ENCODE measurements at places on chromosomes 7 and 10.

- no peak for DNase-seq
Measured at GRCh38 chr7:65804887-65805286, 68.0 kb upstream of the VKORC1L1 start.

DNA sequence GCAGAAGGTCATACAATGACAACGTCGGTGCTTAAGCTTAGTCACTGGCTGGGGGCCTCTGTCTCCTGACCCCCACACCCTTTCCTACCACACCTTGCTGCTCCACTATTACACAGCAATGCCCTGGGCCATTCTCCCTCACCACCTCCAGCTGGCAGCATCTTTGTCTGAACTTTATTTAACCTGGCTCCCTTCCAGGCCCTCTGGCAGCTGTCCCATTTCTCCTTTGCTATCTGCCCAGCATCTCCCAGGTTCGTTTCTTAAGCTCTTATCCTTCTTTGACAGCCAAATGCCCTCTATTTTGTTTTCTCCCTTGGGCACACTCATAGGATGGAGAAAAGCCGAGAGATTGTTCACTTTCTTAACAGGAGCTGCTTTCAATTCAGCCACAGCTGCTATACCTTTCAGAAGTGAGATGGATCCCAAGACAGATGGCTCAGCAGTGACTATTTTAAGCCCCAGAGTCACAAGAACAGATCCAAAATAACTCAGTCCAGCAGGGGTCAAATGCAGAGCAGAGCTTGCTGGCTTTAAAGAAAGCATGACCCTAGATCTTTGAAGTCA lies 1277.1 kb upstream of the AUTS2 start:
- DNase-seq: no peak

DNA sequence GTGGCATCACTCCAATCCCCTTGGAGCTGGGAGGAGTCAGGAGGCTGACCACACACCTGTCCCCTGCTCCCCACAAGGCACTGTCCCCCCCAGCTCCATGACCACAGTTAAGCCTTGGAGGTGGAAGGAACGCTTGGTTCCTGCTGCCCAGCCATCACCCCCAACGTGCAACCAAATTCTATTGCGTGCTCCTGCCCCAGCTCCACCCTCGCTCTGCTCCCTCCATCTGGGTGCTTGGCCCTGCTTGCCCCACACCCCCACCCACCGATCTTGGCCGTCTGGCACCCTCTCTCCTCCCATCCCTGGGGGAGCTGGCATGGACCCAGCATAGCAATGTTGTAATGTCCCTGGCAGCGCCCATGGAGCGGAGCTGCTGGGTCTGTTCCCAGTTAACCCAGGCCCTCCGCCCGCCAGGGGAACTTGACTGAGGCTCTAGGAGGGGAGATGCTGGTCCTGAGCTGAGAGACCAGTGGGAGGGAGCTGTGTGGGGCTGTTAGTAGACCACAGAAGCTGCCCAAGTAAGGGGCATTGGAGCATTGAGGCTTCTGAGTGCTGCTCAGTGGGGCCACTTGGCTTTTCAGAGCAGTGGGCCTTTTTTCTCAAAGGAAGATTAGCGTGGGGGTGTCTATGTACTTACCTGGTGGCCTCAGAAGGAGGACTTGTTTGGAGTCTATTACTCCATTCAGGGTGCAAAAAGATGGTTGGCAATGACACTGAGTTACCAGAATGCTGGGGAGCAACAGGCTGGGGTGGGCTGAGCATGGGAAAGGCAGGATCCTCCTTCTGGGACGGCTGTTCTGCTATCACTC lies 1.1 kb downstream of the EPHB6 start:
- DNase-seq: no peak

DNA sequence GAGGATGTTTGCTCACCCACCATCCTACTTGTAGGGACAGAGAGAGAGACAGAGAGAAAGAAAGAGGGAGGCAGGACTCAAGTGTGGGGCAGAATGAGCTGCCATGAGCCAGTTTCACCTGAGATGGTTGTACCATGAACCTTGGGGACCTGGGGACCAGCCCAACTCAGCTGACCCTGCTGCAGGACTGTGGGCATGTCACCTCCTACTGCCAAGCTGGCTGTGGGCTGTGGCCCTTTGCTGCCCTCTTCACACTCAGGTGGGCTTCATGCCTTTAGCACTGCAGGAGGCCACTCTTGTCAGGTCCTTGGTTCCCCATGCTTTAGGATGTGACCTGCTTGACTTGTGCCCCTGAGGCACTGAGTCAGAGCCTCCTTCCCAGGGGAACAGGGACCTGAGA lies 108.2 kb upstream of the PCBD1 start:
- no peak for DNase-seq

GRCh38 chr7:123351516-123352505 lies 152.0 kb upstream of the SLC13A1 start:
- no peak for DNase-seq

DNA sequence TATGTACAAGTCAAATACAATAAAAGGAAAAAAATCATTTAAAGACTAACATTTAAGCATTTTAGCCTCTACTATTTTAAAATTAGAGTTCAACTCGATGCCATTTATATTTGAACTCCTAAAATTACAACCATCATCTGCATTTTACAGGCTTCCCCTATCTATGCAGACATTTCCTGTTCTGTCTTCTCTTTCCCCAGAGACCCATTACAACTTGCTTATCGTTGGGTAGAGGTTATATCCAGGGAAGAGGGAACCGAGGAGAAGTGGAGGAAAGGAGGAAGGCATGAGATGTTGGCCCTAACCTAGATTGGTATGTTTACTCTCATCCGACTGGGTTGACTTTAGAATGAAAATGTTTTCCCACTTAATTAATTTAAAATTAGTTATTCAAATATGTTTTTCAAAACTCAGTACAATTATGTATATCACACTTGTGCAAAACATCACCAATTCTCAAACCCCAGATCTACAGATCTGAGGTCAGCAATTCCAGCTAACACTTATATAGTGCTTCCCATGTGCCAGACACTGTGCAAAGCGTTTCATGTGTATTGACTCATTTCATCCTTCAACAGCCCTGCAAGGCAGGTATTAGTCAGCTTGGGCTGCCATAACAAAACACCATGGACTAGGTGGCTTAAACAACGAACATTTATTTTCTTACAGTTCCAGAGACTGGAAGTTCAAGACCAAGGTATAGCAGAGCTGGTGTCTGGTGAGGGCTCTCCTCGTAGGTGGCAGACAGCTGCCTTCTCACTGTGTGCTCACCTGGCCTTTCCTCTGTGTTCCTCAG lies 27.3 kb upstream of the HERPUD2 start:
- DNase-seq: no peak

DNA sequence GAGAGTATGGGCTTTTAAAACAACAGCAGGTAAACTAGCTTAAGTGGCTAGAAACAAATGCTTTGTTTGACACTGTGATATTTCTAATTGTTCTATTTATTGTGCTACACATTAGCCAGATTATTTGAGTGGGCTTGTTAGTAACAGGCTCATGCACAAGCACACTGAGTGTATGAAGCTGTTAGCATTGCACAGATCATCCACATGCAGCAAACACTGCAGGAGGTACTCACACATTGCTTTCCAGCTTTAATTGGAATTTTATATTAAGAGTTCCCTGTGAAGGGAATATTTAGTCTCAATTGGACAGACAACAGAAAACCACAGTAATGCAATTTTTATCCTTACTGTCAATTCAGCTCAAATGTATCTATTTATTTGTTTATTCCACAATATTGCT lies 92.9 kb upstream of the ZNF804B start:
- DNase-seq: no peak

GRCh38 chr10:123275136-123275564 lies 120.9 kb downstream of the BUB3 start:
- DNase-seq: no peak

GRCh38 chr10:31897506-31897905 lies 31.1 kb downstream of the ARHGAP12 start:
- no peak for DNase-seq

- no peak for DNase-seq
Measured at GRCh38 chr7:82396343-82396742, 47.2 kb downstream of the CACNA2D1 start.

DNA sequence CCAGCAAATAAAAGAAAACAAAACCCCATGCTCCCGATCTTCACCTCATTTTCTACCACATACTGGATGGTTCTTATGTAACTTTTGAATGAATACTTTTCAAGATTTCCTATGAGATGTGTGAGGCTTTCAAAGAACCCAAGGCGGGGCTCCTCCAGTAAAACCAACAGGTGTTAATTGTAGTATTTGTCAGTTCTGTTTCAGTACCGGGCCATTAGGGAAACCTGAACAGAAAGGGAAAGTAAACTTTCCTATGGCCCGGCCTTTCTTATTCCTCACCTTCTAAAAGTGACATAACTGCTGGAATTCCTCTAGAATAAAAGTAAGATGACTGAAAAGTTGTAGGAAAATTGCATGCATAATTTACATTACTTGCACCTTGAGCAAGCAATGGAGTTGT lies 672.9 kb downstream of the MAGI2 start:
- DNase-seq: no peak

- DNase-seq: no peak
Measured at GRCh38 chr10:12961416-12962205, 39.9 kb downstream of the CCDC3 start.

DNA sequence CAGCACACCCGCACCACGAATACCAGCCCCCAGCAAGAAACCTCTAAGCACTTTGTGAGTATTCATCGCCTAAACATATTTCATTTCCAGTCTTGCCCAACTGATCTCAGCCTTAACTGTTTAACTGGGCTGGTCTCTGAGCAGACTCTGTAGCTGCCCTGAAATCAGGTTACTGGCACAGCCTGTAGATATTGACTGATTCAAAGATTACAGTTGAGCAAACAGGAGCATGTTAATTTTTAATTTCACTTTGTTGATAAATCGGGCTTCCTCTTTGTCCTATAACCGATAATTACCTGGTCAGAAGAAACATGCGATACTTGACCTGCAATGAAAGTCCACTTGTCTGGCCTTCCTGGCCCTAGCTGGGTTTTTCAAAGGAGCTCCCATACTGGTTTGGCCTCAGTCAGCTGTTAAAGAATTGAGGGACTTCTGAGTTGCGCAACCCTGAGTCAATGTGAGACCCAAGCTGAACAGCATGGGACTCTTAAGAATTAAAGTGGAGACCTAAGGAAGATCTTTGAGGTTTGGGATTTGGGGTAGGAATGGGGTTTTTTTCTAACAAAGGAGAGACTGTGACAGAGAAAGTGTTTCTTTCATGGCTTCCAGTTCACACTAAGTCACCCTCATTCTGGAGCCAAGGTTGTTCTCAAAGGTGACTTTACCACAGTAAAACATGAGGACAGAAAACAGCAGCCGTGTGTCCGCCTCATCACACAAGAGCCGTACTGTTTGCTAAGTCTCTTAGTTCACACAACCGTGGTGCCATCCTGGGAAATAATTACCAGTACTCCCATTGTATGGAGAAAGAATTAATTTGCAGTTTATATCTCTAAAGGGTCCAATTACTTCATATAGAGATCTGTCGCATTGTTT lies 75.9 kb downstream of the PPP1R3C start:
- no peak for DNase-seq

- DNase-seq: no peak
Measured at GRCh38 chr7:33789871-33790630, 115.3 kb upstream of the BMPER start.

DNA sequence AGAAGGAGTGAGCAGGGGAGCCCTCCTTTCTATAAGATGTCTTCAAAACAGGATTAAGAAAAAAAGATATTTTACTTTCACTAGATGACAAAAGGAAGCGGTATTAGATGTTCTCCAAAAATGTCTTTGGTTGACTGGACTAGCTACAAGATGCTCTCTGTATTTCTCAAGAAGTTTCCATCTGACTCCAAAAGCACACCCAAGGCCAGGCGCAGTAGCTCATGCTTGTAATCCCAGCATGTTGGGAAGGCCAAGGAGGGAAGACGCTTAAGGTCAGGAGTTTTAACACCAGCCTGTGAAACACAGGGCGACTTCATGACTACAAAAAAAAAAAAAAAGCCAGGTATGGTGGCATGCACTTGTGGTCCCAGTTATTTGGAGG lies 84.5 kb downstream of the PIP4K2A start:
- DNase-seq: no peak

DNA sequence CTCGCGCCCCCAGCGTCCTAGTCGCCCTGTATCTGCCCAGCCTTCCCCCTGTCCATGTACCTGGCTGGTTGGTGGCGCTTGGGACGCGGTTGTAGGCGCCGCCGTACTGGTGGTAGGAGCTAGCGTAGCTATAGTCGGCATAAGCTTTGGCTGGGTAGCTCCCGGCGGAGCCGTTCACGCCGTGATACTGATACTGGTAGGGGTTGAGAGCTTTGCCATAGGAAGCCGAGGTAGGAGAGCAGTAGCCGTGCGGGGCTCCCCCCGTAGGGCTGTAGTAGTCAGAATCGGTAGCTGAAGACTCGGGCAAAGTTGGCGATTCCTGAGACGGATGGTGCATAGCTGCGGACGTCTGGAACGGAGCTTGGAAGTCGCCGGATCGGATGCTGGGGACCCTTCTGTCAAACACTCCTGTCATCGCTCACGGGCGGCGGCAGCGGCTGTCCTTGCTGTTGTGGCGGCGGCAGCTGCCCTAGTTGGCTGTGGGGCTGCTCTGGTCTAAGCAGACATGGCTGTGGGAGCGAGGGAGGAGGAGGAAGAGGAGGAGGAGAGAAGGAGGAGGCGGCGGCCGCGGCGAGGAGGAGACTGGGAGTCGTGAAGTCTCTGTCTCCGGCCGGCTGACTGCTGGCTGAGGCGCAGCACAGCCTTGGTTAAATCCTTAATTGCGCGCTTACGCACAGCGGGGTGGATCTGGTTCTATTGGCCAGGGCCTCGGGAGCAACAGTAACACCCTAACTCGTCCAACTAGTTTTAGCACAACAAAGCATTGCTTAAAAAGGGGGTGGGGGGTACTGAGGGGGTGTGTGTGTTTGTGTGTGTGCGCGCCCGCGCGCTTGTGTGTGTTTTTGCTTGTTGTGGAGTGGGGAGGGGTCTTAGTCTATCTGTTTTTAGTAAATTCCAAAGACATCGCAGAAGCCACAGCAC lies at the start of gene DLX5:
Gene DLX5 (minus strand): TSS at position 623 of the 921 bp plus-strand sequence. CDS start 208 bp downstream, at position 415.
- no peak for DNase-seq

GRCh38 chr7:67913604-67914003 lies 917.0 kb downstream of the TYW1 start:
- DNase-seq: no peak

- no peak for DNase-seq
Measured at GRCh38 chr7:156620291-156620675, 20.3 kb upstream of the RNF32 start.

DNA sequence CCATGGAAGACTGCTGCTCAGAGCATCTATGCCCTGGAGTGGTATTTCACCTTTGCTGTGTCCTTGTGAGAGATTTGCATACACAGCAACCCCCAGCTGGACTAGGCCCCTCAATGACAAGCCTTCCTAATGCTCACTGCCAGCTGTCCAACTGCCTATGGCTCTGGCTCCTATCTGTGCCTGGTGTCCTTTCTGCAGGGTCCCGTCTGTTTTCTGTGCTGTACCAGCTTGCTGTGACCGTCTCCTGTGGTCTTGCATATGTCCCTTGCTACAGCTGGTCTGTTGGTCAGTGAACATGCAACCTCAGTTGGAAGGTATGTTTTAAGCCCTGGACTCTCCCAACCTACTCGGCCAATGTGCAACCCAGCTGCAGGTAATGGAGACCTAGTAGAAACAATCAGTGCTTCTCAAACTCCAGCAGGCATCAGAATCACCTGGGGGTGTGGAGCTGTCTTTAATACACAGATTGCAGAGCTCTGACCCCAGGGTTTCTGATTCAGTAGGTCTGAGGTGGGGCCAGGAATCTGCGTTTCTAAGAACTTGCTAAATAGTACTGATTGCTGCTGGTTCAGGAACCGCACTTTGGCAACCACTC lies 306.4 kb upstream of the ZNF32 start:
- DNase-seq: no peak

All from CD4-positive, alpha-beta T cell treated with Interleukin-17A for 1 hour (primary cell).